ENCODE measurements at places on chromosomes 2 and 18.

GRCh38 chr2:64250751-64251423, 106.7 kb upstream of the PELI1 start:
- no peak for DNase-seq

DNA sequence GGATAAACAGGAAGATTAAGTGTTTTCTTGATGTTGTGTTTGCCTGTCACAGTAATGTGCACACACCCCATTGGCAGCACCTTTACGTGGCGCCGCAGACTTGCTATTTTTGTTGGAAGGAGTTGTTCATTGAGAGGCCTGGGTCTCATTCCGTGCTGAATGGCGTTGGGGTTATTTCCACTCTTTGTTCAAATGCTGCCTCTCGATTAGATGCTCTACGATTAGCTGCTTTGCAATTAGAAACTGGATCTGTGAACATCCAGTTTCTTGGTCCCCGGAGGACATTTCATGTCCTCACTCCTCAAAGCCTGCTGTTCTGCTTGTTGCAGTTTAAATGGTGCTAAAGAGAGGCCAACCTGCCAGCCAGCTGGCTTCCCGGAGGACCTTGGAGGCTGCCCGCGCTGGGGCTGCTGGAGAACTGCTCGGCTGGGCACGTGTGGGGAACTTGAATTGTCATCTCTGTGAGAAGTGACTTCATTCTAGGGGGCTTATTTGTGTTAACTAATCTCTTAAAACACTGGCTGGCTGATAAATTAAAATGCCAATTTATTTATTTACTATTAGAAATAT, 117.4 kb upstream of the NABP1 start:
- DNase-seq, result no peak

DNA sequence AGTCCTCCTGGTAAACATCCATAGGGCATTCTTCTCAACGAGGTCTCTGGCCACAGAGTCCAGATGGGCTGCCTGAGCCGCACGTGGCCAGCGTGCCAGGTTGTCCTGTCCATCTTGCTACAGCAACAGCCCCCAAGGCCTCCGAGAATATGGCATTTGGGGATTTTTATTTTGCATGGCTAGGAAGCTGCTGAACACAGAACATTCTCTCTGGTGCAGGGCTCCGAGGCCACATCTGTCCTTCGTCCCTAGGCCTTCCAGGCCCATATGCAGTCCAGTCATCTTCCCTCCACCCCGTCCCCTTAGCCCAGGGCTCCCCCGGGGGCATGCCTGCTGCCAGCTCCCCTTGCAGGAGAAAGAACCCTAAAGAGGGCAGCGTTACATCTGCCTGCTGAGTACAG, 2.3 kb downstream of the HDAC4 start:
- no peak for DNase-seq

DNA sequence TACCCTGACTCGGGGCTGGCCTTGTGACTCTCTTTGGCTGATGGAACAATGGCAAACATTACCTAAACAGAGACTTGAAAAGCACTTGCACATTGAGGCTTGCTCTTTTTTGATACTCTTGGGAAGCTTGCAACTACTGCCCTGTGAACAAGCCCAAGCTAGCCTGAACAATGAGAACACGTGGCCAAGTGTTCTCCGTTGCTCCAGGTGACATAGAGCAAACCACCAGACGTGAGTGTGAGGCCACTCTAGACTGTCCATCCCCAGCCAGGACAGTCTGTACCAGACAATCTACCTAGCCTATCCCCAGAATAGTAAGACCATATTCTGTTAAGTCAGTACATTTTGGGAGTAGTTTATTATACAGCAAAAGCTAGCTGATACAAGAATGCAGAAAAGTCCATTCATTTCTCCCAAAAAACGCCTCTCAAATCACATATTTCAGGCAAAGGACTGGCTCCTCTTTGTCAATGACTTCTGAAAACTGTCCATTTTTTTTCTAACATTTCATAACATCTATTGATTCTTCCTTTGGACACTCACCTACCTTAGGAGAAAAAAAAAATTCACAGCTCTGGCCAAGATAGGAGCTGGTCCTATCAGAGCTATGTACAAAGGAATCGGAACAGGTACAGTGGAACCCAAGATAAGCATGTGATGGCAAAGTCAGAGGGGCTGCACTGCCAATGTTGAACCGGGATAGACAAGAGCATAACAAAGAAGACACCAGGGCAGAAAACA, 142.1 kb upstream of the PKDCC start:
- DNase-seq, result no peak

GRCh38 chr2:239895116-239895515, 130.0 kb downstream of the NDUFA10 start:
- no peak for DNase-seq

- no peak for DNase-seq
Measured at GRCh38 chr2:196587056-196587455, 52.5 kb upstream of the CCDC150 start.
